ENCODE measurements at places on chromosomes 3 and 15. TPM values are rescaled to one million over a fixed set of nuclear protein-coding genes. Genes with fewer than 3 reads are reported as not detected.

DNA sequence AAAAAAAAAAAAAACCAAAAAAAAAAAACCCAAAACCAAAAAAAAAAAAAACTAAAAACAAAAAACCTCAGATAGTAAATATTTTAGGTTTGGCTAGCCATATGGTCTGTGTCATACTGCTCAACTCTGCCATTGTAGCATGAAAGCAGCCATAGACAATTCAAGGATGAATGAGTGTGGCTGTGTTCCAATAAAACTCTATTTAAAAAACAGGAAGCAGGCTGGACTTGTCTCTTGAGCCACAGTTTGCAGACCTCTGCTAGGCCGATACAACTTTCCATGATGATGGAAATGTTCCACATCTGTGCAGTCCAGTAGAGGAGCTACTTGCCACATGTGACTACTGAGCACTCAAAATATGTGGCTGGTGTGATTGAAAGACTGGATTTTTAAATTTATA, 11.1 kb downstream of the EFCAB12 start:
- no peaks in the 10 kb centered on the region for H3K36me3 ChIP-seq
- no peak overlapping the region for H3K4me3 ChIP-seq
- no peaks in the 10 kb centered on the region for H3K27me3 ChIP-seq
- no peak for DNase-seq
- H3K4me1 ChIP-seq = peaks cover 21% of the 10 kb centered on the region
- no peak overlapping the region for H3K27ac ChIP-seq

GRCh38 chr3:100073714-100074307, 40.5 kb downstream of the FILIP1L start:
- peaks cover 49% of the 10 kb centered on the region for H3K4me1 ChIP-seq
- no peaks in the 10 kb centered on the region for H3K36me3 ChIP-seq
- no peak for DNase-seq
- H3K4me3 ChIP-seq = no peak overlapping the region

DNA sequence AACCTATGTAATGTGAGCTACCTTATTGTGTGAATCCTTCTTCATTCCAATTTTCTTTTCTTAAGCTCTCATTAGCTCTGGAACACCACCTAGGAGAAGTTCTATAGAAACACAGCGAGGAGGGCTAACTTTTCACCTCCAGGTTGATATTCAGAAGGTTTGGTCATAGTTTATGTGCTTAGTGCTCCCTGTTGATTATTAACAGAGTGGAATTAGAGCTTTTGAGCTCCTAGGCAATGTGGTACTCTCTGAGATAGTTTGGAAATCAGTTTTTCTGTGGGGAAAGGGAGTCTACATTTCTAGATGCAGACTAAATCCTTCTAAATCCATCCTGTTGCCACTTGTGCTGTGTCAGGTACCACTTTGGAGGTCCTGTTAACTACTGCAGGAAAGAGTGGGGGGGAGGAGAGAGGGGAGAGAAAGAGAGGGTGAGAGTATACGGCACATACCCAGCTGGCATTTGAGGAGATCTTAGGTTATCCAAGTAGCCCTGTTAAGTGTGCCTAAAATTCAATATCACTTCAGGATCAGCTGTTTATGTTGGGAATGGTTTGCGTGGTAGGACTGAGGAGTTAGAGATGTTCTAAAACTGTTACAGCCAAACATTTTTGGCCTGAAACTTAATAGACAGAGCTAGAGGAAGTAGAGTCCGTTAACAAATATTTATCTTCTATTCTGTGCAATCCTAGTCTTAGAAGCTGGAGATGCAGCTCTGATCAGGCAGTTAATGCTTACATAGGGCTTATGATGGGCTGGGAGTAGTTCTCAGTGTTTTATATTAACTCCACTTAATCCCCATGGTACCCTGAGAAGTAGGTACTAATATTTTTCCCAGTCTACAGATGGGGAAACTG, 117.5 kb upstream of the PROK2 start:
- H3K4me3 ChIP-seq = no peak overlapping the region
- H3K36me3 ChIP-seq = no peaks in the 10 kb centered on the region
- H3K27me3 ChIP-seq = peaks cover 55% of the 10 kb centered on the region
- no peak overlapping the region for H3K27ac ChIP-seq

ACP3 gene
- 0.15 TPM for total RNA-seq

CGGBP1 gene
- total RNA-seq = 27.0 TPM

FAM131A gene
- total RNA-seq = 24.2 TPM

SUCNR1 gene
- not detected for total RNA-seq

IL17RE gene
- total RNA-seq = 4.7 TPM

SIDT1 gene
- total RNA-seq = 18.4 TPM

All from PC-3 (cell line).